ENCODE measurements at places on chromosomes 7 and 10.

DNA sequence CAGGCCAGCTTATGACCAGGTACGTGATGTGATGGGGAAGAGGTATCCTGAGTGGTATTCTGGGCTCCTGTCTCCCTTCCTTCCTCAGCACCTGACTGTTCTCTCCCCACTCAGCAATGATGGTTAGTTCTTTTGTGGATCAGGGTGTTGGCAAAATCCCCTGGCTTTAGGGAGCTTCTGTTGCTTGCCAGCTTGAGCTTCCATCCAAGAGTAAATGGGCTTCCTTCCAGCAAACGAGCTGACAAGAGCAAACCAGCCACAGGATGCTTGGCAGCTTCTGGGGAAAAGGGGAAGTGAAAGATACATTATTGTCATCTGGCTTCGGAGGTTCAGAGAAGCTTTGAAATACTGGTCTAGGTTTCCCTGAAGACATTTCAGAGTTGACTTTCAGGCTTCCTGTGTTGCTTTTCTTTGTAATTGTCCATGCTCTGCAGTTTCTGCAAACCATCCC, 5.2 kb downstream of the DUSP5 start:
- peak; percentile 71 for DNase-seq

GRCh38 chr10:90167174-90168064, 466.0 kb downstream of the KIF20B start:
- no peak for DNase-seq

DNA sequence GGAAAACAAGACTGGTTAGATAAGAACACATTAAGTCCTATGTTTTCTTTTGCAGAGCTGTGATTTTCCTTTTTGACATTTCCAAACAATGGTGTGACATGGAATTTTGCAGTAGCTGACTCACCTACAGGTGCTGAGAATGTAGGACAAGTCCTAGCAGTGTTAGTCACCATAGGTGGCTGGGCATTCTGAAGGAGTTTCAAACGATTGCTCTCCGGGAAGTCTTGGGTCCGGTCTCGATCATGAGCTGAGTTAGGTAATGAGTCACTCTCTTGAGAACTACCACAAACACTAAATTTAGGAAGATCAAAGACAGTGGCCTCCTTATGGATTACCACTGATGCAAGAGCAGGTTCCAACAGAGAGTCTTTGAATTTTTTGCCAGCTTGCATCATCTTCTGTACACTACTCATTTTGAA, 3.6 kb downstream of the FIGNL1 start:
- no peak for DNase-seq

DNA sequence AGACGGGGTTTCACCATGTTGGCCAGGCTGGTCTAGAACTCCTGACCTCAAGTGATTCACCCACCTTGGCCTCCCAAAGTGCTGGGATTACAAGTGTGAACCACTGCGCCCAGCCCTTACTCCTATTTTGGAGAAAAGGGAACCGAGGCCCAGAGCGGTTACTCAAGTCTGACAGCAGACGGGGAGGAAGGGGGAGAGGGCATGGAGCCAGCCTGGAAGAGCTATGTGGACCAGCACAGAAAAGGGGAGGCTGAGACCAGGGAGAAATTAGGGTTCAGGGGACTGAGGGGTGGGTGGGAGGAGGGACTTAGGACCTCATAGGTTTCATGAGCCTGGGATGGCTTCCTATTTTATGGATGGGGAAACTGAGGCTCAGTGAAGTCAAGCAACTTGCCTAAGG, 1.5 kb downstream of the SFRP5 start:
- no peak for DNase-seq

- DNase-seq = no peak
Measured at GRCh38 chr10:102172288-102172687, 20.1 kb downstream of the NOLC1 start.

All from CD4-positive, alpha-beta T cell treated with Interleukin-15 for 4 hours (primary cell).